A549 treated with CpdA at 1 μM for 4 hours (cell line): ENCODE measurements at places on chromosomes 6 and 20. TPM values are rescaled to one million over a fixed set of nuclear protein-coding genes. Genes with fewer than 3 reads are reported as not detected.

The TCF15 gene
- not detected in 5 replicates for total RNA-seq

The RHAG gene
- total RNA-seq: 0.03 to 0.07 TPM in 2 of 5 replicates, not detected in the others

The RAB44 gene
- total RNA-seq: 0.03 to 0.06 TPM (median 0.05 TPM) in 3 of 5 replicates, not detected in the others

The MAD2L1BP gene
- total RNA-seq: 33.0 to 39.2 TPM (median 35.1 TPM) in 5 replicates

The HLA-DOB gene
- 0.10 to 0.29 TPM (median 0.22 TPM) in 3 of 5 replicates, not detected in the others for total RNA-seq

The HLA-G gene
- total RNA-seq: 0.03 TPM in 1 of 5 replicates, not detected in the others

The PPP1R14C gene
- total RNA-seq: 0.67 to 0.83 TPM (median 0.79 TPM) in 5 replicates

The RBPJL gene
- total RNA-seq: not detected in 5 replicates

The TINAG gene
- 0.08 to 0.59 TPM in 2 of 5 replicates, not detected in the others for total RNA-seq

The LY6G6F gene
- total RNA-seq: not detected in 5 replicates

The PRR3 gene
- total RNA-seq: 14.6 to 17.0 TPM (median 15.0 TPM) in 5 replicates

The C6orf163 gene
- 0.24 to 0.54 TPM (median 0.27 TPM) in 5 replicates for total RNA-seq

The TRIM31 gene
- 1.2 to 2.1 TPM (median 2.1 TPM) in 5 replicates for total RNA-seq

The NKX2-4 gene
- total RNA-seq: 0.06 TPM in 1 of 5 replicates, not detected in the others

The CBLN4 gene
- total RNA-seq: not detected in 5 replicates
